ENCODE measurements at places on chromosomes 6 and 20.
A peak's percentile ranks its signal among the peaks of the same experiment; 100 is the strongest.

GRCh38 chr6:170357812-170358211, 51.3 kb downstream of the FAM120B start:
- no peak for DNase-seq

- no peak for DNase-seq
Measured at GRCh38 chr6:136773473-136773796, 18.8 kb downstream of the MAP3K5 start.

- DNase-seq, result no peak
Measured at GRCh38 chr20:37411408-37412219, 65.7 kb downstream of the SRC start.

DNA sequence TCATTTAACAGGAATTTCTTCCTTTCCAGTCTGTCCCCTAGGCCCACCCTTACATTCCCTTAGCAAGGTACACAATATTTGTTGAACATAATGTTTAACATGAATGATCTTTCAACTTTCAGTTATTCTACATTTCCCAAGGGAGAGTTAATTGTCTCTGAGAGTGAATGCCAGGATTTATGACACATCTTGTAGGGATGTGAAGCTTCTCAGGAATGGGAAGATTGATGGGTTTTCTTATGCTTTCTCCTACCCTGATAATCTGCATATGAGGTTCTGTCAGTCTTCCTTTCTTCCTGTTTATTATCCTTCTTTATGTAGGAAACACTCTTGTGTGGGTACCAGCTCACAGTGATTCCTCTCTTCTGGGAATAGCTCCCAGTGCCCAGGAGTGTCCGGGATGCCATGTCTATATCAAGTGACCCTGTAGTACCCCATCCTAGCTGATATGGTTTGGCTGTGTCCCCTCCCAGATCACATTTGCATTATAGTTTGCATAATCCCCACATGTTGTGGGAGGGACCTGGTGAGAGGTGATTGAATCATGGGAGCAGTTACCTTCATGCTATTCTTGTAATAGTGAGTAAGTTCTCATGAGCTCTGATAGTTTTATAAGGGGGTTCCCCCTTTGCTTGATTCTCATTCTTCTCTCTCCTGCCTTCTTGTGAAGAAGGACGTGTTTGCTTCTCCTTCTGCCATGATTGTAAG, 7.1 kb upstream of the FYN start:
- DNase-seq, result no peak

DNA sequence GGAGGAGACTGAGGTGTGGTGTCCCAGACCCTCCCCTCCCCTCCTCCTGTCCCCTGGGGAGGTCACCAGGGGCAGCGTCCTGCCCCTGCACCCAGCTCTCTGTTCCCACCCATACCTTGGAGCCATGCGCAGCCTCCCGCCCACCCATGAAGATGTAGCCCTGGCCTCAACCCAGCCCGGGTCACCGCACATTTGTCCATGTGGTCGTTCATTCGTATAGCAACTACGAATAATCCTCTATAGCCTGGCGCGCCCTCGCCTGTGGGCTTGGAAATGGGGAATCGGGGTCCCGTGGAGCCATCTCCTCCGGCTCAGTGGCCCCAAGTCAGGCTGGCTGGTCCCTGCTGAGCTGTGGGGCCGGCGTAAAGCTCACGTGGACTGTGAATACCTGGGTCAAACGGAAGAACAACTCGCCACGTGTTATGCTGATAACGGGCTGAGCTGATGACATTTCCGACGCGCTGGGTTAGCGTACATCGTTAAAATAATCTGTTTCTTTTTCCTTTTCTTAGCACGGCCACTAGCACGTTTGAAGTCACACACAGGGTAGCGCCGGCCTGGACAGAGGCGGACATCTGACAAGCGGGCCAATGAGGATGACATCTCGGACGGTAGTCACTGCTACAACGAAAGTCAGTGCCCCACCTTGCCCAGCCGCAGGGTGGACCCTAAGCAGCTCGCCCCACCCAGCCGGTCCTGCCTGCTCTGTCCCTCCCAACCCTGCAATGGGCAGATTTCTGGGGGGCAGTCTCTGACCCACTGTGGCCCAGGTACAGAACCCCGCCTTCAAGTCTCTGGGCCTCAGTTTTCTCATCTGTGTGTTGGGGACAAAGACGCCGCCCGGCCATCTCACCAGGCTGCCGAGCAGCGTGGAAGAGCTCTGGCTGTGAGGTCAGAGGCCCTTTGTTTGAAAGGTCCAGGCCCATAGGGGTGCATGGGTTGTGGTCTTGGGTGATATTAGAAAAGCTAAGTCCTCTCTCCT, 19.8 kb upstream of the RBBP8NL start:
- no peak for DNase-seq

GRCh38 chr6:139378226-139378625, 3.8 kb upstream of the CITED2 start:
- no peak for DNase-seq

DNA sequence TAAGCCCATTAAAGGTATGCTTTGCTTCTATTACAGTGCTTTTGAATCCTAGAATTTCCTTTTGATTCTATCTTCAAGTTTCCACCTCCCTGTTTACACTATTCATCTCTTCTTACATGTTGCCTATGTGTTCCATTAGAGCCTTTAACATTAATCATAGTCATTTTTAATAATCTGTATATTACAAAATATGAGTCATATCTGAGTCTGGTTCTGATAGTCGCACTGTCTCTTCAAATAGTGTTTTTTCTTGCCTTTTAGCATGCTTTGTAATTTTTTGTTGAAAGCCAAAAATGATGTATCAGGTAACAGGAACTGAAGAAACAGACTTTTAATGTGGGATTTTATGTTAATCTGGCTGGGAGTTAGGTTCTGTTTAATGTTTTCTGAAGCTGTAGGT, 68.4 kb downstream of the DNAAF9 start:
- no peak for DNase-seq

- DNase-seq, result no peak
Measured at GRCh38 chr6:54827010-54827409, 19.6 kb upstream of the FAM83B start.

- no peak for DNase-seq
Measured at GRCh38 chr6:89243331-89243629, 26.1 kb upstream of the GABRR1 start.

DNA sequence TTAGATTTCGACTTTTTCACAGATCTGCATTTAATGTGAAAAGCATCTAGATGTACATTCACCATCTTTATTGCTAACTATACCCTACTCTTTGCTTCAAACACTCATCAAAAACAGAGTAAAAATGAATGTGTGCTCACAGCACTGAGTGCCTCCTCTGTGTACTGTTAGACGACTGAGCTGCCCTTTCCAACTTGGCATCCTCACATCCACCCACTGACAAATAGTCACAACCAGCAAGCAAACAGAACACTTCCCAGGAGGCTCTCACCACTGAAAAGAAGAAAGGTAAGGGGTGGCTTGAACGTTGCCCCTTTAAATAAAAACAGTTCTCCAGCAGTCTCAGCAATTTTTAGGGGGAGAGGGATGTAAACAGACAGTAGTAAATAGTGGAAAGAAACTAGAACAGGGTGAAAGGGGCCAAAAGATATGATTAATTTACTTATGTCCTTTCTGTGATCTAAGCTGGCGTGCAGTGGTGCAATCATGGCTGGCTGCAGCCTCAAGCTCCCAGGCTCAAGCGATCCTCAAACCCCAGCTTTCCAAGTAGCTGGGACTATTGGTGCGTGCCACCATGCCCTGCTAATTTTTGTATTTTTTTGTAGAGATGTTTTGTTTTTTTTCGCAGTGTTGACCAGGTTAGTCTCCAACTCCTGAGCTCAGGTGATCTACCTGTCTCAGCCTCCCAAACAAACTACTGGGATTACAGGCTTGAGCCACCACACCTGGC, 48.7 kb downstream of the IPCEF1 start:
- DNase-seq, result no peak

- DNase-seq, result no peak
Measured at GRCh38 chr6:52667572-52667971, 3.3 kb upstream of the TMEM14A start.

DNA sequence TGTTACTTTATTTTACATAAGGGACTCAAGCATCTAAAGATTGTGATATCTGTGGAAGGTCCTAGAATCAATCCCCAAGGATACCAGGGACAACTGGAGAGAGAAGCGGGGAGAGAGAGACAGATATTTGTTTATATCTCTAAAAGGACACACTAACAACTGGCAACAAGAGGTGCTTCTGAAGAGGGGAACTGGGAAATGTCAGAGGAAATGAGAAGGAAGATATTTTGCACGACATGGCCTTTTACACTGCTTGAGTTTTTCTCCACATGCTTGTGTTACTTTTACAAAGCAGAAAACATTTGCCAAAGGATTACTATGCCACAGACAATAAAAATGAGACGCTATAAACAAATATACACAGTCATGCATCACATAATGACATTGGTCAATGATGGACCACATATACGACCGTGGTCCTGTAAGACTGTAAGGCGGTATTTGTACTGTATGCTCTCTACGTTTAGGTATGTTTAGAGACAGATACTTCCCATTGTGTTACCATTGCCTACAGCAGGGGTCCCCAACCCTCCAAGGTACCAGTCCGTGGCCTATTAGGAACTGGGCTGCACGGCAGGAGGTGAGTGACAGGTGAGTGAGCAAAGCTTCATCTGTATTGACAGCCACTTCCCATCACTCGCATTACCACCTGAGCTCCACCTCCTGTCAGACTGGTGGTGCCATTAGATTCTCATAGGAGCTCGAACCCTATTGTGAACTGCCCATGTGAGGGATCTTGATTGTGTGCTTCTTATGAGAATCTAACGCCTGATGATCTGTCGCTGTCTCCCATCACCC, 64.6 kb upstream of the PTPN1 start:
- no peak for DNase-seq

GRCh38 chr6:15522427-15522826, 140.4 kb downstream of the DTNBP1 start:
- DNase-seq, result no peak

DNA sequence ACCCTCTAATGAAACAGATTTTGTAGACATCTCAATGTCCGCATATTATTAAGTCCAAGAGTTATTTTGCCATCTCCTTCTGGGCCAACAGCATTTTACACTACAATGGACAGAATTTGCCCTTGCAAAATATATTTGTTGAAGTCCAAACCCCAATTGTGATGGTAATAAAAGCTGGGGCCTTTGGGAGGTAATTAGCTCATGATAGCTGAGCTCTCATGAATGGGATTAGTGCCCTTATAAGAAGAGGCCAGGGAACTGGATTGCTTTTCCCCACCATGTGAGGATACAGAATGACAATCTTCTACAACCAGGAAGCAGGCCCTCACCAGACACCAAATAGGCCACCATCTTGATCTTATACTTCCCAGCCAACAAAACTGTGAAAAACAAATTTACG, 44.9 kb upstream of the MTRF1L start:
- no peak for DNase-seq

DNA sequence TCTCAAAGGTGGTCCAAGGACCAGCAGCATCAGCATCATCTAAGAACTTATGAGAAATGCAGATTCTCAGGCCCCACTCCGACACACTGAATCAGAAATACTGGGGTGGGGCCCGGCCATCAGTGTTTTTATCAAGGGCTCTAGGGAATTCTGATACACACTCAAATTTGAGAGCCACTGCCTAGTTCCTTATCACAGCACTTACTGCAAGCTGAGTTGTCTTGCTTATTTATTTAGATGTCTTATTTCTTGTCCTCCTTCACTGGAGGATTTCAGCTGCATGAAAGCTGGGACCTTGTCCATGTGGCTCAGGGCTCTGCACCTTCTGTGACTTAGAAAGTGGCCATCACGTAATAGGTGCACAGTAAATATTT, 139.4 kb upstream of the RREB1 start:
- no peak for DNase-seq

GRCh38 chr20:1526896-1527295, 30.6 kb downstream of the SIRPD start:
- DNase-seq, result no peak

DNA sequence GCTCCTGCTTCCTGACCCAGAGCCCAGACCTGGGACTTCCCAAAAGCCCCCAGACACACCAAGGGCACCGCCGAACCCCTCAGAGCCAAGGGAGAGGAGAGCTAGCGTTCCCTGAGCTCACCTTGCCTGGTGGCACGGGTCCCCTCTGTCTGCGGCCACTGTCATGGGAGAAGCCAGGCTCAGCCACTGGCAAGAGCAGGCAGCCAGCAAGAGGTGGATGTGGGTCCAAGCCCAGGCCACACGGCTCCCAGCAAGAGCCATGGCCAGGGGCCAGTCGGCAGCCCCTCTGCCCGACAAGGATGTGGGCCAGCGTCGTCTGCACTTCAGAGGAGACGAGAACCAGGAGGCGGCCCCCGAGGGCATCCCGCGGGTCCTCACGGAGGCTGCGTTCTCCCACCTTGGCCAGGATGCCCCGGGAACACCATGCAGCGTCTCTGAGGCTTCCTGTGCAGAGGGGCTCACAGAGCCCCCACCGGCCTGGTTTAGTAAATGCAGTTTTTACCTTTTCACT, 2.2 kb upstream of the PPDPF start:
- DNase-seq, result no peak

- no peak for DNase-seq
Measured at GRCh38 chr20:62739581-62740285, 31.1 kb downstream of the NTSR1 start.

GRCh38 chr6:36724514-36725390, 27.1 kb downstream of the RAB44 start:
- DNase-seq, result peak; percentile 71

DNA sequence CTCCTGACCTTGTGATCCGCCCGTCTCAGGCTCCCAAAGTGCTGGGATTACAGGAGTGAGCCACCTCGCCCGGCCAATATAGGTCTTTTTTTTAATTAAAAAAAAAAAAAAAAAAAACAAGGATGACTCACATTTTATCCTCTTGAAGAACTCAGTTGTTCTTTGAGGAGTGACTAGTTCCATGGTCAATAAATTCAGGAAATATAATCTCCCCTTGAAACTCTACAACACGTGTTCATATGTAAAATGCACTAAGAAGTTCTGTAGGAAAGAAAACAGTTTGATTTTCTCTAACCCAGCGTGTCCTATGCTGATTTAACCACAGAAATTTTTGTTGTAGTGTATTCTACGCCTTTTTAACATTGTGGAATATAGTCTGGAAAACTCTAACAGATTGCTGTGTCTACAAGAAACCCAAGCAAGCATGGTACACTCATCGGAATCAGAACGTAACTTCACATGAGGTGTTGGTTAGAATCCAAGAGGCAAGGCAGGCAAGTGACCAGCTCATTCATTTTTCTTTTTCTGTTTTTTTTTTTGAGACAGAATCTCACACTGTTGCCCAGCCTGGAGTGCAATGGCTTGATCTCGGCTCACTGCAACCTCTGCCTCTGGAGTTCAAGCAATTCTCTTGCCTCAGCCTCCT, 79.0 kb upstream of the ZNF217 start:
- no peak for DNase-seq

- DNase-seq, result no peak
Measured at GRCh38 chr6:115573861-115574260, 486.8 kb downstream of the FRK start.

- no peak for DNase-seq
Measured at GRCh38 chr20:44028003-44028730, 113.5 kb downstream of the TOX2 start.

GRCh38 chr6:5506149-5506548, 244.8 kb downstream of the FARS2 start:
- no peak for DNase-seq

GRCh38 chr20:46111028-46111835, 6.9 kb upstream of the CD40 start:
- no peak for DNase-seq

GRCh38 chr20:20435453-20435852, 67.5 kb downstream of the INSM1 start:
- DNase-seq, result peak; percentile 16

Data from COR-L47 (cell line).